Tibial nerve (tissue), 4 donors: ENCODE measurements at places on chromosomes 3 and 15. TPM values are rescaled to one million over a fixed set of nuclear protein-coding genes. Genes with fewer than 3 reads are reported as not detected.

CHRM5 gene
- total RNA-seq: 0.30 TPM

SLC26A6 gene
- 13.8 TPM for total RNA-seq

CTXN2 gene
- not detected for total RNA-seq

ANKUB1 gene
- 1.4 TPM for total RNA-seq

CD276 gene
- 83.7 TPM for total RNA-seq

HTR3E gene
- not detected for total RNA-seq

MME gene
- total RNA-seq: 127 TPM

SLCO2A1 gene
- 13.8 TPM for total RNA-seq

CCDC50 gene
- total RNA-seq: 83.5 TPM

SEMA3B gene
- total RNA-seq: 259 TPM

ZPLD1 gene
- total RNA-seq: not detected

FBXL22 gene
- total RNA-seq: 2.7 TPM

CORO2B gene
- total RNA-seq: 9.3 TPM

GOLGA8T gene
- total RNA-seq: not detected

TF gene
- 11.4 TPM for total RNA-seq

LIPH gene
- 0.21 TPM for total RNA-seq

CACNA2D2 gene
- 2.0 TPM for total RNA-seq

SLC35A5 gene
- total RNA-seq: 24.5 TPM

SCN5A gene
- total RNA-seq: 2.7 TPM

ILDR1 gene
- not detected for total RNA-seq

NEK10 gene
- total RNA-seq: 2.4 TPM

SKOR1 gene
- 0.98 TPM for total RNA-seq

SLC24A5 gene
- total RNA-seq: not detected

FGD5 gene
- 41.5 TPM for total RNA-seq

PLCL2 gene
- 20.6 TPM for total RNA-seq

ISG20 gene
- total RNA-seq: 34.5 TPM

PDZRN3 gene
- 57.7 TPM for total RNA-seq

IRAK2 gene
- 4.2 TPM for total RNA-seq

IL5RA gene
- total RNA-seq: not detected

TUSC7 gene
- total RNA-seq: not detected
